Frontal cortex (tissue), 4 donors: ENCODE measurements at places on chromosomes 12 and 14. TPM values are rescaled to one million over a fixed set of nuclear protein-coding genes. Genes with fewer than 3 reads are reported as not detected.
A peak's percentile ranks its signal among the peaks of the same experiment; 100 is the strongest.

GRCh38 chr12:5439371-5439771, 7.5 kb downstream of the NTF3 start:
- DNase-seq, result no peak

- no peak for DNase-seq
Observed at GRCh38 chr12:946212-946611, 3.3 kb downstream of the RAD52 start.

DNA sequence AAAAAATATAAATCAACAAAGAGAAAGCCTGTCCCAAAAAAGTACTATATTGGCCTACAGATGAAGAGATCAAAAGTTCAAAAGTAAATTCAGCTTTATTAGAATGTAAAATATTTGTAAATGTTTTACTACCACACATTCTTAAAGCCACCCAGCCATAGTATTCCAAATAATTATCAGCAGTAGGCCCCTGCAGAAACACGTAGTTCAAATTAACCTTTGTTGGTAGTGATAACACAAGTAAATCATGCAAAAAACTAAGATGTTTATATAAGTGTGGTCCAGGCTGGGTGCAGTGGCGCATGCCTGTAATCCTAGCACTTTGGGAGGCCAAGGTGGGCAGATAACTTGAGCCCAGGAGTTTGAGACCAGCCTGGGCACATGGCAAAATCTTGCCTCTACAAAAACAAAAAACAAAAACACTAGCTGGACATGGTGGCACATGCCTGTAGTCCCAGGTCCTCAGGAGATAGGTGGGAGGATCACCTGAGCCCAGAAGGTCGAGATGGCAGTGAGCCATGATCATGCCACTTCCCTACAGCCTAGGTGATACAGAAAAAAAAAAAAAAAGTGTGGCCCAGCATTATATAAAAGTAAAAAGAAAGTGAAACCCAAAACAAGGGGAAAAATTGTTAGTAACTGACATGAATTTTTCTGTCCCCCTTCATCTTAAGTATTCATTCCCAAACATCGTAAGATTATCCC, 17.9 kb downstream of the SPTLC2 start:
- no peak for DNase-seq

GRCh38 chr14:35534873-35535482, 1.0 kb downstream of the INSM2 start:
- peak; percentile 62 for DNase-seq

GRCh38 chr14:77869340-77869739, 69.4 kb downstream of the ADCK1 start:
- DNase-seq, result no peak

DNA sequence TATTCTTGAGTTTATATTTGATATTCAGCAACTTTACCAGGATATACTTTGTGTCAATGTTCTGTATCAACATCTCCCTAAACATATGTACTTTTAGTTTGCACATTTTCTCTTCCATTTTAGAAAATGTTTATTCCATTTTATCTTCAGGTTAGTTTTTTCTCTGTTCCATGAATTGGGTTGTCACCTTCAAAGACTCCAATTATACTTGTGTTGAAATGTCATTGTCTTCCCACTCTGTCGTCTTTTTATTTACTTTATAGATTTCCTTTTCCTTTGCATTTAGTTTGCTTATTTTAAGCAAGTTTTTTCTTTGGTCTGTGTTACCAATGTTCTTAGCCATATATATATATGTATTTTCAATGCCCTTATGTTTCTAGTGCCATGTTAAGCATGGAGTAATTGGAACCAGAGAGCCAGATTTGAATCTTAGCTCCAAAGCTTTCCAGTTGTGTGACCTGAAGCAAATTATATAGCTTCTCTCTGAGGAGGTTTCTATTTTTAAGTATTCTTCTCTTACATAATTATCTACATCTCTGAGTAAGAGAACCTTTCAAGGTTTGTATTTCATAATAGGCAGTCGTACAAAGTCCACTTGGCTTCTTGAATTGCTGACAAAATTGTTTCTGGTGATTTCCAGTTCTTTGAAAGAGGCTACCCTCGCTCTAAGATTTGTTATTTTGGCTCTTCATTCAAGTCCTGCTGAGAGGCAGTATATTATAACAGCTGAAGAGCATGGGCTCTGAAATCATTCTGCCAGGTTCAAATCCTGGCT, 85.8 kb upstream of the DYRK2 start:
- no peak for DNase-seq

GRCh38 chr14:81889529-81889928, 355.9 kb upstream of the SEL1L start:
- DNase-seq, result no peak

DNA sequence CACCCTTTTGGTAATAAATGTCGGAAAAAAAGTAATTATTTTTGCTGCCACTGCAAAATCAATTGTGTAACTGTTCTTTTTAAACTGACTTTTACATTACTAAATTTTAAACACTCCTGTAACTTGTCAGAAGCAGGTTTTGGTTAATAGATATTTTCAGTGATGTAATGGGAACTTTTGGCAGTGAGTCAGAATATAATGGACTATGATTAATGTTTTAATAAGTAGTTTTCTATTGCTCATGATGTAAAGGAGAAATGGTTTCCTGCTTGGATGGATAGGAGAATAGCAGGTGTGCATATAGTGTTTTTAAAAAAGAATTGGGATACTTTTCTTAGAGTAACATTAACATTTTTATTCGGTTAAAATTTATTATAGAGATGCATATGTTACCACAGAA, 58.8 kb downstream of the TRMT5 start:
- no peak for DNase-seq

DNA sequence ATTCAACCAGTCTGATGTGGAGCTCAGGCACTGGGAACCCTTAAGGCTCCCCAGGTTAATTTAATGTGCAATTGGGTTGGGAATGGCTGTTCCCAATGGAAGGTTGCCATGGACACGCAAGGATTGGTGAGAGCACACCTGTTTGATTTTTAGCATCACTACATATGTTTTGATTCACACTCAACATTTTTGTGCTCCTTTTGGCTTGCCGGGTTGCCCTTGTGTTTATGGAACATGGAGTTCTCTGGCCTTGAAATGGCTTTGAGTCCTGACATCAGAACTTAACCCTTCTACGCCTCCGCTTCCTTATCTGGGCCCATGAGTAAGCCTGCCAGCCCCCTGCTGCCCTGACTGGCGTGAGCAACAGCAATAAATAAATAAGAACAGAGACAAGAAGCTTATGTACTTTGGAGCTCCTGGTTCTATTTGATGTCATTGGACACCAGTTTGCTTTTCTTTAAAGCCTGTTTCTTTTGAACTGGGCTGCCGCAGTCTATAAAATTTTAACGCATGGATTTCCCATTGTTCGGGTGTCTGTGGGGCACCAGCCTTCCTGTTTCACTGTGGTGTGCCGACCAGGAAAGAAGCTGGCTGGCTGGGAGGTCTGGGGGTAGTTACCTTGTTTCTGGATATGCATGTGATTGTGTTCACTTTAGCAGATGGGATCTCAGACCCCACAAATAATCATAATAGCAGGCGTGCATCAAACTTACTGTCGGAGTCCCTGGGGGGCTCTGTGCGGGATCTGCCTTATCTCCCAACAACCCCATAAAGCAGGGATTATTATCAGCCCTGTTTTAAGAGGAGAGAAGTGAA, 27.8 kb downstream of the TBX3 start:
- DNase-seq, result no peak

DNA sequence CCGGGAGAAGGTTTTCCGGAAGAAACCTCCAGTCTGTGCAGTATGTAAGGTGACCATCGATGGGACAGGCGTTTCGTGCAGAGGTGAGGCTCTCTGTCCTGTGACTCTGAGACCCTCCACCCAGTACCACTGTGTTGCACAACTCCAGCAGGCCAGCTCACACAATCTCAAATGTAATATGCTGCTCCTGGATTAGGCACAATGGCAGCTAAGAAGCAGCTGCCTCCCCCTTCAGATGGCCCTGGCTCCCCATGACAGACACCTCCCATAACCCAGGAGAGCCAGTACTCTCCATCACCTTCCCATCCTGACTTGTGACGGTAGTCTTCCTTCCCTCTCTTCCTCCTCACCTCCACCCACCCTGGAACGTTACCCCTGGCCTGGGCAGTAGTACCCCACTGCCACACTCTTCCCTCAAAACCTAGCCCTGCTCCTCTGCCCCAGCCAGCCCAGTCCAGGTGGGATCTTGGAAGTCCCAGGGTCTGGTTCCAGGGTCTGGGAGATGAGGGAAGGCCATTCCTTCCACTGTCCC, 2.1 kb downstream of the TNS2 start:
- DNase-seq, result no peak

GRCh38 chr12:759628-760027, 7.2 kb downstream of the WNK1 start:
- no peak for DNase-seq

DNA sequence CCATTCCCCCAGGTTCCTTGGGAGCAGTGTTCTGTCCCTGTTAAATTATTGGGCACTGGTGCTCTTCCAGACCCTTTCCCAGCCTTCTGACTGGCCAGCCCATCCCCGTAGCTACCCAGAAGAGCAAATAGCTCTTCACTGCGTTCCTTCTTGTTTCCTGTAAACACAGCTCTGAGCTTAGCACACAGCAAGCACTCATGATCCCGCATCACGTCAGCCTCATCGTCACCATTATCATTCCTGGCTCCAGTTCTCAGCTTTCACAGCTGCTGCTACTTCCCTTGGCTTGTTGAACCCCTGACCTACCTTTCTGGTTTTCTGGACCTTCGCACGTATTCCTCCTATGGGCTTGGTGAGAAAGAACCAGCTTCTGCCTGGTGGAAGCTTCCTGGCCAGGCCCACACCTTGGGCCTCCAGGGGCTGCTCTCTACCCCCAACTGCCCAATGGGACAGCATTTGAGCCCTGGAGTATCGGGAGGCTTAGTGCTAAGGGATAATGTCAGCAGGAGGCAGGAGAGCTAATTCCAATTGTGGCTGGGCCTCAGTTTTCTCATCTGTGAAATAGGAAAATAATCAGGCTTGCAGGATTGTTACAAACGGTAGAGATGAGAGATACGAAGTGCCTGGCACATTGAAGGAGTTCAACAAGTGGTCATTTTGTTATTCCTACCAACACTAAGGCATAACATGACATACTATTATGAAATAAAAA, 22.6 kb upstream of the PAPOLA start:
- DNase-seq, result no peak

- no peak for DNase-seq
Observed at GRCh38 chr12:28780096-28780495, 369.0 kb upstream of the FAR2 start.

- DNase-seq, result no peak
Observed at GRCh38 chr12:109222496-109222895, 86.6 kb downstream of the FOXN4 start.

- no peak for DNase-seq
Observed at GRCh38 chr12:119592232-119592631, 1.3 kb upstream of the TMEM233 start.

GRCh38 chr12:106760184-106760531, 14.3 kb upstream of the RIC8B start:
- no peak for DNase-seq

GRCh38 chr12:65903691-65904383, 79.6 kb downstream of the HMGA2 start:
- DNase-seq, result no peak

- DNase-seq, result no peak
Observed at GRCh38 chr12:104643093-104643818, 186.5 kb downstream of the CHST11 start.

- DNase-seq, result no peak
Observed at GRCh38 chr12:104793285-104793684, 164.8 kb downstream of the SLC41A2 start.

DNA sequence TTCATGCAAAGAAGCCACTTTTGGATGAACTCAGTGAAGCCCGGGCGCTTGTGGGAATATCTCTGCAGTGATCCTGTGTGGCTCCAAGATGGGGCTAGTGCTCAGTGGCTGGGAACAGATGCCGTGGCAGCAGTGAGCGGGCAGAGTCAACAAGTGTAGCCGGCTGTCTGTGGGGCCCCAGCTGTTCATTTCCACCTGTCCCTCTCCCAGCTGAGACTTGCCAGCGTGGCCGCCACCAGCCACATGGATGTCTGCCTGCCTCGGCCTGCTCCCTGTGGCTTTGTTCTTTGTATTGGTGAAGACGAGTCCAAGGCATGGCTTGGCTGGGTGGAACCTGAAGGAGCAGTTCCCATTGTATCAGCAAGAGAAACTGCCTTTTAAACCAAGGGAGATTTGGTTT, 77.3 kb downstream of the NOS1 start:
- no peak for DNase-seq

DNA sequence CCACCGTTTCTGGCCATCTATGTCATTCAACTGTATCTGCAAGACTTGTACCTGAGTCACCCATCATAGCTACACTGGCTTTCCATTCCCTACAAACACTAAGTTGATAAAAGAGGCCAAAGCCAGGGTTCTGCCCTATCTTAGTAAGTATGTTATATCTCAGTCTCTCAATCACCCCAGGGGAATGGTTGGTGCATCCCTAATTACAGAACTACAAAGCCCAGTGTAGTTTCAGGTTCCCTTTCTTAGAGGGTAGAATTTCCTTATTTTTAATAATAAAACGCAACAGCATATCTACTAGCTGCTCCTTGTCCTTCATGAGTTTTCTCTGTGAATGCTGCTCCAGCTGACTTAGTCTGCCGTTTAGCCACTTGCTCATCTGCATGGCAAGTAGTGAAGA, 57.6 kb downstream of the ST8SIA1 start:
- no peak for DNase-seq

- peak; percentile 26 for DNase-seq
Observed at GRCh38 chr12:114812858-114813761, 129.1 kb upstream of the TBX3 start.

DNA sequence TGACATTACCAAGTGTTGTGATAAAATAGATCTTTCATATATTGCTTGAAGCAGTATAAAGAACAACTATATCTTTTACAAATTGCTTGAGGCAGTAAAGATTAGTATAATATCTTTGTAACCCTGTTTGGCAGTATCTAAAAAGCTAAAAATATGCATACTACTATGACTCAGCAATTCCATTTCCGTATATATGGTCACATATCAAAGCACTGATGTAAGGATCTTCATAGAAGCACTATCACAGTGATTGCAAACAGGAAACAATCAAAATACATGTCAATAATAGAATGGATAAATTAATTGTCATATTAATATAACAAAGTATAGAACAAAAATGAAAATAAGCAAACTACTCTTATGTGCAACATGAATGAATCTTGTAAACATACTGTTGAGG, 158.4 kb upstream of the IGF1 start:
- DNase-seq, result no peak

- DNase-seq, result no peak
Observed at GRCh38 chr12:58139894-58140293, 198.5 kb downstream of the ATP23 start.

GRCh38 chr12:89475203-89475990, 49.2 kb downstream of the GALNT4 start:
- DNase-seq, result no peak

Gene FERMT2
- total RNA-seq, result 75.8 TPM

Gene TAS2R50
- total RNA-seq, result 3.7 TPM

Gene LALBA
- total RNA-seq, result not detected

Gene CSRP2
- 298 TPM for total RNA-seq

Gene PRICKLE1
- 8.6 TPM for total RNA-seq

Gene EEA1
- 15.5 TPM for total RNA-seq

Gene COQ6
- total RNA-seq, result 18.8 TPM

Gene RTL1
- total RNA-seq, result not detected

Gene SLC17A8
- 11.0 TPM for total RNA-seq
